ENCODE measurements at places on chromosomes 7 and 10. TPM values are rescaled to one million over a fixed set of nuclear protein-coding genes. Genes with fewer than 3 reads are reported as not detected.
A peak's percentile ranks its signal among the peaks of the same experiment; 100 is the strongest.

SDK1 gene
- total RNA-seq, result 7.8 TPM

GRCh38 chr10:80462299-80462980, 8.3 kb downstream of the TSPAN14 start:
- DNase-seq, result peak; percentile 90

CALML3 gene
- total RNA-seq, result not detected

- no peak for DNase-seq
These were observed 119.6 kb downstream of the TES start for GRCh38 chr7:116329686-116330503.

CYP3A7 gene
- not detected for total RNA-seq

GRCh38 chr7:100174582-100174981, 2.6 kb downstream of the GPC2 start:
- no peak for DNase-seq

DNA sequence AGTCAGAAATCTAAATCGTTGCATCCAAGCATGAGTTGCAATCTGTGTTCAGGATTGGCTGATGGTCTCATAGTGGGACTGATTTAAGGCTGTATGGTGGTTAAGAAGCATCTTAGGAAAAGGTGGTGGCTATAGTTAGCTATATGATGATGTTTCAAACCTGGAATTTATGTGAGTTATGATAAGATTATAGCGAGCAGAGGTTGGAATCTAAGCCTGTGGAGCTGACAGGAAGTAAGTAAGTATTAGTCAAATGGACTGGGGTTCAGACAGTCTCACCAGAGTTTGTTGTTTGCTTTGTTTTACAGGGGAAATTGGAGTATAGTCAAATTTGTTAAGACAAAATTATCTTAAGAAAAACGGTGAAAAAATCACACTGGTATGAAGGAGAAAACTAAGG, 56.7 kb downstream of the ANKRD7 start:
- DNase-seq, result no peak

DNA sequence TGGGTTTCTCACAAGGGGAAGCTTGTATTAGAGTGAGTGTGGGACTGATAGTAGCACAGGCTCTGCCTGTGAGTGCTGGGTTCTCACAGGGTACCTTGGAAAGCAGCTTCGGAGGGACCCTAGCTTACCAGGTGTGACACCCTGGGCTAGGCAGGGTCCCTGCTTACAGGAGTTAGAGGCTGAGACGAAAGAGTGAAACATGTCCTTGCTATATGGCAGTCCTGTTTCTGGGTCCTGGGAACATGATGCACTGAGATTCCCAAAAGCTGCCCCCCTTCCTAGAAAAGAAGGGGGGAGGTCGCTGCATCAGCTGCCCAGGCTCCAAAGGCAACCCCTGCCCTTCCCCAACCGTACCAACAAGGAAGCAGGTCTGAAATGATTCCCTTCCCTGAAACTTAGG, 6.3 kb upstream of the ARHGAP22 start:
- peak; percentile 70 for DNase-seq

DNA sequence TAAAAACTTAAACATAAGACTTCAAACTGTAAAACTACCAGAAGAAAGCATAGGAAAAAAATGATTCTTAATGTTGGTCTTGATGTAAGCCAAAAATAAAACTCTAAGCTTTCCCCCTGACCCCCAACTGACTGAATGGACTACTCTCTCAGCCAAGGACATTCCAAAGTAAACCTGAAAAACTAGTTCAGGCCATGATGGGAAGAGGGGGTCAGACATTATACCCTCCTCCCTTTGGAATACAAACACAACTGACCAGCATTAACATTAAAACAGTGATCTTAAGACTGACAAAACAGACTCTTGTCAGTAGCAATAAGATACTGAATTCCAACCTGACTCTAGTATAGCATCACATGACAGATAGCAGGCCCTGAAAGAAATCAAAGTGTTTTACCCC, 13.5 kb upstream of the LRGUK start:
- no peak for DNase-seq

TAS2R41 gene
- not detected for total RNA-seq

VSTM4 gene
- 13.5 TPM for total RNA-seq
